ENCODE measurements at places on chromosomes 2 and 18.

DNA sequence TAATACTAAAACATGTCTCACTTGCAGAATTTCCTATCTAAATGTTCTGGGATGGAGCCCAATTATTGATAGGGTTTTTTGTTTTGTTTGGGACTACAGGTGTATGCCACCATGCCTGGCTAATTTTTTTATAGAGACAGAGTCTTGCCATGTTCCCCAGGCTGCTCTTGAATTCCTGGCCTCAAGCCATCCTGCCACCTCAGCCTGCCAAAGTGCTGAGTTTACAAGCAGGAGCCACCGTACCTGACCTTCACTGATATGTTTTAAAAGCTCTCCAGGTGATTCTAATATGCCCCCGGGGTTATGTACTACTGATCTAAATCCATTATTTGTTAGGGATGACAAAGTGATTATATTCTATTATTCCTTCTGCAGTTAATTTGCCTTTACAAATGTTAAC, 2.2 kb downstream of the ELAC1 start:
- no peak for DNase-seq

DNA sequence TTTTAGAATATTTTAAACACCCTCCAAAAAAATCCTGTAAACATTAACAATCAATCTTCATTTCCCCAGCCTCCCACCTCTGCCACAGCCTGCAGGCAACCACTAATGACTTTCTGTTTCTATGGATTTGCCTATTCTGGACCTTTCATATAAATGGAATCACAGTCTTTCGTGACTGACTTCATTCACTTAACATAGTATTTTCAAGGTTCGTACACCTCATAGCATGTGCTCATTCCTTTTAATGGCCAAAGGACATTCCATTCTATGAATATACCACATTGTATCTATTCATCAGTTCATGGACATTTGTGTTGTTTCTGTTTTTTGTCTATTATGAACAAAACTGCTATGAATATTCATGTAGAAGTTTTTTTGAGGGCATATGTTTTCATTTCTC, 48.5 kb downstream of the NAT8 start:
- no peak for DNase-seq

GRCh38 chr2:174176898-174177297, 71.4 kb downstream of the OLA1 start:
- no peak for DNase-seq

GRCh38 chr2:120751553-120751952, 15.9 kb downstream of the GLI2 start:
- DNase-seq: no peak

GRCh38 chr2:191870744-191871143, 23.9 kb upstream of the CAVIN2 start:
- DNase-seq: no peak

DNA sequence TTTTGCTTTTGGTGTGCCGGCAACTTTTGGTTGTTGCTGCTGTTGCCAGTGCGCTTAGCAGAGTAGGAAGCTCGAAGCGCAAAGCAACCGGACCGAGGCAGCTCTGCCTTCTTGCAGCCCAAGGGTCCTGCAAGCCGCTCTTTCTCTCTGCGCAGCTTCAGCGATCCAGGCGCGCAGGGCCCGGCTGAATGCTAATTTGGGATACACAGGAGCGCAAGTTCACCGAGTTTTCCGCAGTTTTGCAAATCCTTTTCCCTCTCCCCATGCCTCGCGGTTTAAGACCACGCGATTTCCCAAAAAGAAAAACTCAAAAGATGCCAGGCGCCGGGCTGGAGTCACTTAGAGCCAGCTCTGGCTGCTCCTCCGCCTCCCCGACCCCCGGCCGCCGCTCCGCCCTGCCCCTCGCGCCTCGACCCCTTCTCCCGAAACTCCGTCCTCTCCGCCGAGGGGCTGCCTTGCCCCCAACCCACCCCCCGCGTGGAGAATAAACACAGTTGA, 13.5 kb upstream of the SIX3 start:
- DNase-seq: no peak

DNA sequence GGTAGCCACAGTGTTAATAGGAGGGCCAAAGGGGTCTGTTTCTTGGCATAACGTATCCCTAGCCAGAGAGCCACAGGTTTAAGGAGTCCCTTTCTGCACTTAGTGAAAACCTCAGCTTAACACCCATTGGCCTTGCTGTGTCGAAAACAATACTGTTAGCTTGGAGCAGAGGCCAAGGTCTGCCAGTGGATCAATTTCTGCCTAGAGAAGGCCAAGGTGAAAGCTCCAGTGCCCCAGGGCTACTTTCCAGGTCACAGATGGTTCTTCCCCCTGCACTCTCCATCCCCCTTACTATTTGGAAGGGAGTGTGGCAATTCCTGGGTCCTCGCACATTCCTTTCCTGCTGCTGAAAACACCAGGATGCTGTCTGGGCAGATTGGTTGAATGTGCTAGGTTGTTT, 74.8 kb upstream of the TNP1 start:
- DNase-seq: no peak

DNA sequence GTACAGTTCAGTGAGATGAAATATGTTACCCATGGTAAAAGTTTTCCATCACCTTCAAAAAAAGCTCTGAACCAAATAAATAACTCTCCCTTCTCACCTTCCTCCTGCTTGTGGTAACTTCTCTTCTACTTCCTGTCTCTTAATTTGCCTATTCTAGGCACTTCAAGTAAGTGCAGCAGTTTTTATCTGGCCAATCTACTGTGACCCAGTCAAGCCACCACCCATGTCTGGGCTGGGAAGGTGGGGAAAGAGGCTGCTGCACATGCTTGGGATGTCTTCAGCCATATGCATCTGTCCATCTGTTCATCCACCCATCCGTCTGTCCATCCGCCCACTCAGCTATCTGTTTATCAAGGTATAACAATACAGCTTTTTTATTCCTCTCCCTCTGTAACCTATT, 31.6 kb downstream of the ZNF532 start:
- no peak for DNase-seq

- no peak for DNase-seq
Observed at GRCh38 chr2:119846021-119846420, 86.3 kb downstream of the PTPN4 start.

GRCh38 chr2:74816540-74817303, 17.2 kb upstream of the HK2 start:
- no peak for DNase-seq

DNA sequence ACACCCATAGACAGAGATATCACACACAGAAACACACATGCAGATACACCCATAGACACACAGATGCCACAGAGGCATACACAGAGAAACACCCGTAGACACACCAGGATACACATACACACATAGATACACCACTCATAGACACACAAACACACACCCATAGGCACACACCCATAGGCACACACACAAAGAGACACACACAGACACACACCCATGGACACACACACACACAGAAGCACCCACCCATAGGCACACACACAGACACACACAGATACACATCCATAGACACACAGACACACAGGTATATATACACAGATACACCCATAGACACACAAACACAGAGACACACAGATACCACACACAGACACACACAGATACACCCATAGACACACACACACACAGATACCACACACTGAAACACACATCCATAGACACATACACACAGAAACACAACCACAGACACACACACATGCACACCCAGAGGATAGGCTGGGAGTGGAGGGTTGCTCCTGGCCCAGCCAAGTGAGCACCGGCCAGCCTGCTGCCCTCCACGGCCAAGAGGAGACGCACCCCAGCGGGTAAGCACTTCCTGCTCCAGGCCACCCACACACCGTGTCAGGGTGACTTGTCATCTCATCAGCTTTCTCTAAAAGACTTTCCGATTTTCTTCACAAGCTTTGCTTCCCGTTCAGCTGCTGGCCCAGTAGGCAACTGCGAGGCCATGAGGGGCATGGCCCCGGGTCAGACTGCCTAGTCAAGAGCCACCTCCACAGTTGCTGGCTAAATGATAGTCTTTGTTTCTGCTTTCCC, 14.1 kb upstream of the CNNM3 start:
- peak; percentile 67 for DNase-seq

Measured in mucosa of descending colon (tissue), 3 donors.